Fibroblast of lung (primary cell): ENCODE measurements at places on chromosomes 4 and X. TPM values are rescaled to one million over a fixed set of nuclear protein-coding genes. Genes with fewer than 3 reads are reported as not detected.

The MAGEE1 gene
- 0.77 and 1.2 TPM in 2 replicates for total RNA-seq

The PAGE2B gene
- total RNA-seq: not detected in 2 replicates

The CTSO gene
- 22.1 and 23.6 TPM in 2 replicates for total RNA-seq

The MAGEB1 gene
- total RNA-seq: not detected in 2 replicates

The PLA2G12A gene
- total RNA-seq: 10.5 and 18.0 TPM in 2 replicates

The AKAP4 gene
- not detected in 2 replicates for total RNA-seq

The CXorf65 gene
- total RNA-seq: not detected in 2 replicates

The ZNF275 gene
- total RNA-seq: 6.2 and 6.3 TPM in 2 replicates

The PDE6B gene
- total RNA-seq: 2.1 and 2.8 TPM in 2 replicates

The PDE5A gene
- total RNA-seq: 383 and 832 TPM in 2 replicates

The ATP7A gene
- 13.6 and 18.3 TPM in 2 replicates for total RNA-seq

The SLC25A53 gene
- total RNA-seq: 13.4 and 13.7 TPM in 2 replicates

The PACRGL gene
- 22.6 and 23.3 TPM in 2 replicates for total RNA-seq

The SHOX gene
- total RNA-seq: not detected in 2 replicates

The CENPI gene
- 4.9 and 11.2 TPM in 2 replicates for total RNA-seq

The IL15 gene
- total RNA-seq: 5.9 and 14.9 TPM in 2 replicates

The SPANXD gene
- total RNA-seq: not detected in 2 replicates

The ENAM gene
- total RNA-seq: under 0.01 and 0.50 TPM in 2 replicates

The CLCN4 gene
- 2.1 and 4.0 TPM in 2 replicates for total RNA-seq

The RNF212 gene
- 0.66 and 2.6 TPM in 2 replicates for total RNA-seq

The NR3C2 gene
- total RNA-seq: 4.4 and 7.4 TPM in 2 replicates

The USP26 gene
- not detected in 2 replicates for total RNA-seq

The RS1 gene
- not detected in 2 replicates for total RNA-seq

The CSAG1 gene
- not detected in 2 replicates for total RNA-seq

The STAG2 gene
- total RNA-seq: 92.7 and 96.4 TPM in 2 replicates

The NEUROG2 gene
- not detected in 2 replicates for total RNA-seq

The TMEM35A gene
- 11.6 and 28.6 TPM in 2 replicates for total RNA-seq

The RASGEF1B gene
- total RNA-seq: 0.33 and 0.51 TPM in 2 replicates

The PUDP gene
- total RNA-seq: 4.1 and 7.6 TPM in 2 replicates

The OR13H1 gene
- not detected in 2 replicates for total RNA-seq

The DKC1 gene
- total RNA-seq: 30.2 and 31.1 TPM in 2 replicates

The UNC5C gene
- 2.0 and 3.9 TPM in 2 replicates for total RNA-seq

The USO1 gene
- 101 and 123 TPM in 2 replicates for total RNA-seq

The RHOXF2B gene
- total RNA-seq: not detected in 2 replicates

The PDCL2 gene
- total RNA-seq: not detected in 2 replicates

The STPG2 gene
- under 0.01 and 0.17 TPM in 2 replicates for total RNA-seq

The TMEM31 gene
- not detected in 2 replicates for total RNA-seq

The CXCL1 gene
- 1.5 and 2.3 TPM in 2 replicates for total RNA-seq

The CPE gene
- total RNA-seq: 51.7 and 63.2 TPM in 2 replicates

The FAAH2 gene
- total RNA-seq: under 0.01 and 0.33 TPM in 2 replicates

The POLN gene
- total RNA-seq: 4.9 and 5.6 TPM in 2 replicates

The HTN3 gene
- total RNA-seq: not detected in 2 replicates

The NDNF gene
- total RNA-seq: 6.4 and 10.0 TPM in 2 replicates

The SHISA3 gene
- total RNA-seq: 0.26 and 0.33 TPM in 2 replicates

The RTL5 gene
- total RNA-seq: 2.8 and 4.5 TPM in 2 replicates

The SMIM43 gene
- 0.26 and 0.83 TPM in 2 replicates for total RNA-seq

The PPARGC1A gene
- 4.4 and 6.9 TPM in 2 replicates for total RNA-seq

The PLAC8 gene
- under 0.01 and 0.33 TPM in 2 replicates for total RNA-seq

The SPANXA1 gene
- total RNA-seq: not detected in 2 replicates

The LNX1 gene
- total RNA-seq: 0.51 and 1.3 TPM in 2 replicates

The PPP2R2C gene
- total RNA-seq: under 0.01 and 0.17 TPM in 2 replicates

The DDIT4L gene
- 3.3 and 6.4 TPM in 2 replicates for total RNA-seq

The USP46 gene
- total RNA-seq: 12.6 and 14.4 TPM in 2 replicates

The BDH2 gene
- 50.1 and 67.2 TPM in 2 replicates for total RNA-seq
